ENCODE measurements at places on chromosomes 13 and 19.
A peak's percentile ranks its signal among the peaks of the same experiment; 100 is the strongest.

DNA sequence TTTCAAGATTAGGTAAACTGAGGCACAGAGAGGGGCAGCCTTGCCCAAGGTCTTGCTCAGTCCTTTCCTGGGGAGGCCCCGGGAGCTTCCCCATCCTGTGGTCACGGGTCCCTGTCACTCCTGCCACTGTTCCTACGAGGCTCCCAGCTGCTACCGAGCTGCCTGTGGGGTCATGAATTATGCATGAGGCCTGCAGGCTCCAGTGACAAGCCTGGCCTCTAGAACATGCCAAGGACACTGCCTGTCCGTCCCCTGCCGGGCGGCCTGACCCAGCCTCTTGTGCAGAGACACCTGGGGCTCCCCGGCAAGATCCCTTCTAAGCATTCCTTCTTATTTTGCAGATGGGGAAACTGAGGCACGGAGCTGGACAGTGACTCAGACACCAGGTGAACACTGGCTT, 2.7 kb downstream of the FCHO1 start:
- H3K27me3 ChIP-seq: peaks cover 4% of the 10 kb centered on the region
- DNase-seq: no peak
- no peak overlapping the region for H3K4me3 ChIP-seq
- H3K36me3 ChIP-seq: no peaks in the 10 kb centered on the region

DNA sequence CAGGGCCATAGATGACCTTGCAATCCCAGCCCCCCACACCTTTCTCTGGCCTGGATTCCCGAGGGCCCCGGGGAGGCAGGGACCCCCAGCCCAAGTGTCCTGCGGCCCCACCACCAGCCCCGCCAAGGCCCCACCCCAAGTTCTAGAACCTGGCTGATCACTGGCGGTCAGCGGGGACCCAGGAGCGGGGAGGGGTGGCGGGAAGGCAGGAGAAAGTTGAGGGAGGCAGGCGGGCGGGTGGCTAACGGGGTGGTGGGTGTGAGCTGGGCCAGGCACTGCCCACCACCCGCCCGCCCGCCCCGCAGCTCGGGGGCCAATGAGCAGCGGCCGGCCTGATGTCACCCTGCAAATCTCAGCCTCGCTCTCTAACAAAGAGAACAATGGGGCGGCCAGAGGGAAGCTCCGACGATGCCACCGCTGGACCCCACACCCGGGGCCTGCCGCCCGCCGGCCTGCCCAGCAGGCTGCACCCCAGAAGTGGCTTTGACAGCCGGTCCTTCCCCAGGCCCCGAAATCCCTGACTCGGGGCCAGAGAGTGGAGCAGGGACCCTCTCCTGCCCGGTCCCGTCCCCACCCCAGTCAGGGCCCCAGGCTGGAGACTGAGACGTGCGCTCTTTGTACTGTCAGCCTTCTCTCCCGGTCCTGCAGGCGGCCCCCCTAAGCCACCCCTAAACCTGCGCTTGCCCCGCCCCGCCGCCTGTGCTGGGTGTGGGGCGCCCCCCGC, 1.6 kb downstream of the MEX3D start:
- H3K4me3 ChIP-seq: peak overlapping the region; percentile 66
- peaks cover 8% of the 10 kb centered on the region for H3K4me1 ChIP-seq
- H3K27ac ChIP-seq: no peak overlapping the region
- no peak for DNase-seq

- DNase-seq: no peak
- H3K36me3 ChIP-seq: peaks cover 24% of the 10 kb centered on the region
- no peaks in the 10 kb centered on the region for H3K27me3 ChIP-seq
- H3K4me1 ChIP-seq: peaks cover 55% of the 10 kb centered on the region
- H3K27ac ChIP-seq: no peak within 1 kb of the TSS
Observed at GRCh38 chr13:98176777-98177608, at the start of gene RNF113B. RNF113B (minus strand) TSS chr13:98177269; CDS start chr13:98177236, 33 bp downstream.

GRCh38 chr19:31271306-31271911, 77.8 kb downstream of the TSHZ3 start:
- H3K27me3 ChIP-seq: no peaks in the 10 kb centered on the region
- H3K4me1 ChIP-seq: peaks cover 9% of the 10 kb centered on the region
- H3K27ac ChIP-seq: no peak overlapping the region
- H3K36me3 ChIP-seq: peaks cover 12% of the 10 kb centered on the region

GRCh38 chr19:4102339-4103079, 21.4 kb downstream of the MAP2K2 start:
- H3K27ac ChIP-seq: no peak overlapping the region
- H3K27me3 ChIP-seq: no peaks in the 10 kb centered on the region
- no peaks in the 10 kb centered on the region for H3K4me1 ChIP-seq

- H3K27me3 ChIP-seq: no peaks in the 10 kb centered on the region
- no peak overlapping the region for H3K4me3 ChIP-seq
- H3K27ac ChIP-seq: peak overlapping the region; percentile 73
- peaks cover 29% of the 10 kb centered on the region for H3K36me3 ChIP-seq
- H3K4me1 ChIP-seq: peaks cover under 1% of the 10 kb centered on the region
Observed at GRCh38 chr19:39182174-39182505, 14.6 kb upstream of the NCCRP1 start.

GRCh38 chr13:36778083-36778671, 40.8 kb upstream of the RFXAP start:
- no peaks in the 10 kb centered on the region for H3K36me3 ChIP-seq
- H3K27ac ChIP-seq: peak overlapping the region; percentile 84
- DNase-seq: peak; percentile 51
- peaks cover 24% of the 10 kb centered on the region for H3K4me1 ChIP-seq
- peak overlapping the region; percentile 64 for H3K4me3 ChIP-seq

DNA sequence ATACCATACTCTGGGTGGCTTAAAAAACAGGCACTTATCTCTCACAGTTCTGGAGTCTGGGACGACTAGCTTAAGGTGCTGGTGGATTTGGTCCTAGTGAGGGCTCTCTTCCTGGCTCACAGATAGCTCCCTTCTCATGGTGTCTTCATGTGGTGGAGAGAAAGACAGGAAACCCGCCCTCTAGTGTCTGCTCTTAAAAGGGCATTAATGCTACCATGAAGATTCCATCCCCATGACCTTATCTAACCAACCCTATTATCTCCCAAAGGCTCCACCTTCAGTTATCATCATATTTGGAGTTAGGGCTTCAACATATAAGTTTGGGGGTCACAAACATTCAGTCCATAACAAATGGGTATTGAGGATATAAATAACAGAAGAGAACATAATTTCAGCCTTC, 139.4 kb downstream of the HS6ST3 start:
- DNase-seq: no peak
- H3K36me3 ChIP-seq: no peaks in the 10 kb centered on the region
- H3K4me3 ChIP-seq: no peak overlapping the region
- no peaks in the 10 kb centered on the region for H3K27me3 ChIP-seq

GRCh38 chr13:77196052-77196618, 130.8 kb downstream of the MYCBP2 start:
- H3K4me1 ChIP-seq: no peaks in the 10 kb centered on the region
- no peak overlapping the region for H3K27ac ChIP-seq

- H3K4me1 ChIP-seq: peaks cover 2% of the 10 kb centered on the region
- peaks cover 5% of the 10 kb centered on the region for H3K36me3 ChIP-seq
- DNase-seq: no peak
- no peak overlapping the region for H3K27ac ChIP-seq
- H3K27me3 ChIP-seq: no peaks in the 10 kb centered on the region
Observed at GRCh38 chr19:58330458-58330857, 3.7 kb downstream of the ZSCAN22 start.

DNA sequence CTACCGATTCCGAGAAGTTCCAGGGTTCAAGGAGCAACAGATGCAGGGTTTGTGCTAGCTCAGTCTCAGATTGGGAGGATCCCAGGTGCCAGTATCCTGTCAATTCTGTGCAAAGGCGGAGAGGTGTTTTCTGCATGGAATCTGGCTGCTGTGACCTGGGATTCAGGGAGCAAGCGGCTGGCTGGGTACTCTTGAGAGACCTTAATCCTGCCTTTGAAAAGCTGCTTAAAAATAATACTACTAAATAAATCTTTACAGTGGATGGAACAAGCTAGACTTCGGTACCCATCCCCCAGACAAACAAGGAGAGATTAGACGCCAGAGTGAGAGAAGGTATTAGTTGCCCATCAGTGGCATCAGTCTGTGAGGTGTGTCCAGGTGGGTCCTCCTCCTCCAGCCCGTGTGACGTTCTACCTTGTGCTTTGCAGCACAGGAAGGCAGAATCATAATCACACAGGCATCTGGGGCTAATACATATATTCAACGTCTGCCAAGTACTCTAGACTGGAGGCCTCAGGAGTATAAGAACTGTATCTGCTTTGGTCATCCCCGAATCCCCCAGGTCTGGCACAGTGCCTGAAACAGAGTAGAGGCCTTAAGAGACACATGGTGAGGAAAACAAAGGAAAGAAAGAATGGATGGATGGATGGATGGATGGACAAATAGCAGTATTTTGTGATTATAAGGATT, 230.6 kb downstream of the ZNF536 start:
- no peak overlapping the region for H3K27ac ChIP-seq
- H3K4me3 ChIP-seq: no peak overlapping the region
- no peaks in the 10 kb centered on the region for H3K4me1 ChIP-seq
- no peak for DNase-seq
- H3K27me3 ChIP-seq: peaks cover 40% of the 10 kb centered on the region

- peaks cover 1% of the 10 kb centered on the region for H3K36me3 ChIP-seq
- H3K4me3 ChIP-seq: no peak overlapping the region
- no peak overlapping the region for H3K27ac ChIP-seq
- H3K4me1 ChIP-seq: no peaks in the 10 kb centered on the region
- H3K27me3 ChIP-seq: no peaks in the 10 kb centered on the region
- no peak for DNase-seq
Observed at GRCh38 chr13:50629966-50630365, 213.5 kb downstream of the DLEU7 start.

DNA sequence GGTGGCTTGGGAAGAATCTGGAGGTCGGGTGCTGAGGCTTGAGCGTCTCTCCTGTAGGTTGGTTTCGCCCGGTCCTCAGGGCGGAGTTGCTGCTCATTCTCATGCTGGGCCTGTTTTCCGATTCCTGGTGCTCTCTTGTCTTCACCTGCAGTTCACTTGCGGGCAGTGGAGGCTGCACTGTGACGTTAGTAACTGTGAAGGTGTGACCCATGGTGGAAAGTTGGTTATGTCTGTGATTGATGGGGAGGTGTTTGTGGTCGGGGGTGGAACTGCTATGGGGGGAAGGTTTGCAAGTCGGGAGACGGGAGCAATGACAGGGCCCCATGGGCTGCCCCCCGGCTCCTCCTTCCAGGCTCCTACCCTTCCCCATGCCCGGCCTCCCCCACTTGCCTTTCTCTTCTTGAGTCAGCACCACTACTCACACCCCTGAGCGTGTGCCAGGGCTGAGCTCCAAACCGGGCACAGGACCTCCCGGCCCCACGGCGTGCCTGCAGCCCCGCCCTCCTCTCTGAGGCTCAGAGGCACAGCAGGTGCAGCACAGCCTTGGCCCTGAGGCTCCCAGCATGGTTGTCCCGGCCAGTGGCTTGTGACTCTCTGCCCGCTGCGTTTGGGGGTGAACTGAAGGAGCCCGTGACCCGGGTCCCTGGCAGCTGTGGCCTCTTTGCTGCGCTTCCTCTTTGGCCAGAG, 79.1 kb downstream of the ATP11A start:
- H3K27ac ChIP-seq: no peak overlapping the region
- H3K4me1 ChIP-seq: peaks cover 9% of the 10 kb centered on the region
- H3K36me3 ChIP-seq: no peaks in the 10 kb centered on the region
- no peak overlapping the region for H3K4me3 ChIP-seq

DNA sequence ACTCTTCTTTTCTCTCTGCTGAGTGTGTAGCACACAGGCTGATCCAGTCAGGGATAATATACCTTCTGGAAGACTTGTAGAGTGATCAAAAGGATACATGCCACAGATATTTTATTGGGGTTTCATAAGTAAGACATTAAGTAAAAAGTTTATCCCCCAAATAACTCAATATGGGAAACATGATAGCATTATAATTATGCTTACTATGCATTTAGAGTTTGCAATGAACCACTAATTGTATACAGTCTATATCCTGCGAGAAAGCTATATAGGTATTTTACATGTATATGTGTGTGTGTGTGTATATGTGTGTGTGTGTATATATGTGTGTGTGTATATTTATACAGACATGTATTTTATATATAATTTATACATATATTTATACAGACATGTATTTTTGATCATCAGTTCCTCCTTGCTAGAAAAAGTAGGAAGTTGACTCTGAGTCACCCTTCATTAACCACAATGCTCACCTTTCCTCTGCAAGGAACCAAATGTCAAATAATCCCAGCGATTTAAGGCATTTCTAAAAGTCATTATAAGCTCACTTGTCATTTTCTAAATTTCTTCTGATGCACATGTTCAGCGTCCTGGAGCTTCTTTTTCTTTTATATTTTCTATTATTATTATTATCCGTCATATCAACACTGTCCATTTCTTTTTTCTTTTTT, 312.5 kb upstream of the OBI1 start:
- H3K27me3 ChIP-seq: peaks cover 31% of the 10 kb centered on the region
- no peak for DNase-seq
- no peaks in the 10 kb centered on the region for H3K4me1 ChIP-seq
- H3K4me3 ChIP-seq: no peak overlapping the region

DNA sequence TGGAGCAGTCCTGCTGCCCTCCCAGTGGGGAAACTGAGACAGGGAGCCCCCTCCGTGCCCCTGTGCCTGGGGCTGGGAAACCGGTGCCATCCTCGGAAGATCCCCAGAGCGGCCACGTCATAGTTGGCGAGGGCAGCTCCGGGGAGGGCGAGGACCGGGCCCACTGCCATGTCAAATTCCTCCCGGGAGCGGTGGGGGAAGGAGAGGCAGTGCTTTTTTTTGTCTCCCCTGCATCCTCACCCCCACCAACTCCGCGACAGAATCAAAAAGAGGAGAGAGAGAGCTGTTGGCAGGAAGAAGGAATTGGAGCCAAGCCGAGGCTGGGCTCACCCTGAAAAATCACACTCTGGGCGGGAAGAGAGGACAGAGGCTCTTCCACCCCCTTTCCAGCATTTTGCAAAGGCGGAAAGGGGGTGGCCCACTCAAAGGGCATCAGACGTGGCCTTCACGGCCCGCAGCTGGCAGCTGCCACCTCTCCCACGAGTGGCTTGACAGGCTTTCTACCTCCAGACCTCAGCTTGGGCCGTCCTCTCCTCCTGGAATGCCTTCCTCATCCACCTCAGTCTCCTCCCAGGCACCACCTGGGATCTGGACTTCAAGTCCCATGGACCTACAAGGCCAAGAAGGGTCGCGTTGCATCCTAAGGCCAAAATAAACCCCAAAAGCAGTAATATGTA, 19.6 kb upstream of the NFIC start:
- no peak overlapping the region for H3K27ac ChIP-seq
- no peaks in the 10 kb centered on the region for H3K4me1 ChIP-seq
- DNase-seq: no peak
- H3K4me3 ChIP-seq: no peak overlapping the region

- H3K27me3 ChIP-seq: no peaks in the 10 kb centered on the region
- H3K27ac ChIP-seq: no peak overlapping the region
- no peak for DNase-seq
- H3K36me3 ChIP-seq: no peaks in the 10 kb centered on the region
- H3K4me3 ChIP-seq: no peak overlapping the region
Observed at GRCh38 chr13:76687467-76687866, 198.7 kb downstream of the KCTD12 start.

DNA sequence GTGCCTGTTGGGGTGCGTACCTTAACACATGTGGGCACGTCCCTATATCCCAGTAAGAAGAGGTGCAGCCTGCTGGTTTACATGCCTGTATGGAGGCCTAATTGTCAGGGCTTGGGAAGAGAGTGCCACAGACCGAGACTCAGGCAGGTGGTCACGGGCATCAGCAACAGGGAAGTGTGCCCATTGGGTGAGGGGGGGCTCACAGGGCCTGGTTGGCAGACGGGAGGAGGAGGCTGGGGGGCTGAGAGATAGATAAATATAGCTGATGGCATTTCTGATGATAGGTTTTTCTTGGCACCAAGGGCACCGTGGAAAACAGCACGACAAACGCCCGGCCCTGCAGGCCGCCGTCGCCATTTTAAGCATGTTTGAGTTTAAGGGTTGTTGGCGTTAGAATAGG, 37.6 kb downstream of the NFIX start:
- no peak overlapping the region for H3K4me3 ChIP-seq
- no peak overlapping the region for H3K27ac ChIP-seq
- H3K4me1 ChIP-seq: peaks cover 35% of the 10 kb centered on the region
- no peak for DNase-seq
- peaks cover 27% of the 10 kb centered on the region for H3K36me3 ChIP-seq
